ENCODE measurements at places on chromosomes 11 and 22.

GRCh38 chr22:44192816-44193534 is 12.2 kb downstream of the PARVG start:
- no peak overlapping the region for H3K4me3 ChIP-seq
- H3K27ac ChIP-seq, result peak overlapping the region; percentile 44
- H3K36me3 ChIP-seq, result peaks cover 48% of the 10 kb centered on the region
- H3K27me3 ChIP-seq, result no peaks in the 10 kb centered on the region

- no peaks in the 10 kb centered on the region for H3K27me3 ChIP-seq
- H3K36me3 ChIP-seq, result no peaks in the 10 kb centered on the region
- H3K4me3 ChIP-seq, result no peak overlapping the region
- H3K4me1 ChIP-seq, result peaks cover 3% of the 10 kb centered on the region
- no peak overlapping the region for H3K27ac ChIP-seq
Observed at GRCh38 chr11:86132667-86133249, 63.9 kb upstream of the PICALM start.

DNA sequence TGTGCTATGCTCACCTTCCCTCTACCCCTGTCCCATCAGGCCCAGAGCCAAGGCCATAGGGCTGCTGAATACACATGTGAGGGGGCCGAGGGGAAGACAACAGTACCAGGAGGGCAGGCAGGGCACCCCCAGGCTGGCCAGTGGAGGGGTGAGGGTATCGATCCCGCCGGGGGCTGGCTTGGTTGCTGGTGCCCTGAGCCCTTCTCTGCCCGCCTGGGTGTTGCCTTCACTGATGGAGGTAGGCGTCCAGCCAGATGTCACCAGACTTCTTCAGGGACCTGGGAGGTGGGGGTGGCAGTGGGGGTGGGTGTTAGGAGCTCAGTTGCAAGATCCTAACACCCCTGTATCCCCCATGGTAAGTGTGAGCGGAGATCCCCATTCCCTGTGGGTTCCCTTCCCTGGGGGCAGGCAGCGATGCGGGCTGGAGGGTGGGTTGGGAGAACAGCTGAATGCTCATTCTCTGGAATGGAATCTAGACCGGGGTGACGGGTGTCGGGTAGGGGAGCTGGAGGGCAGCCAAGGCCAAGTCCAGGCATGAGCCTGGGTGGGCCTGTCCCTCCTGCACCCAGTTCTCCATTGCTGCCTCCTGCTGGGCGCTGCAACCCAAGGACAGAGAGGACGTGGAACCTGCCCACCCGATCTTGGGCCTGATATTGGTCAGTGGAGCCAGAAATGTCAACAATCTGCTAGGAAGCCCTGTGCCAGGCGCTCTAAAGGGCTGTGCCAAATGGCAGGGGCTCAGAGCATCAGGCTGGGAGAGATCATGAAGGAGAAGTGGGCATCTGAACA is 17.6 kb downstream of the FADS3 start:
- no peak for DNase-seq
- H3K4me1 ChIP-seq, result peaks cover 5% of the 10 kb centered on the region
- peaks cover 3% of the 10 kb centered on the region for H3K27me3 ChIP-seq
- H3K4me3 ChIP-seq, result no peak overlapping the region
- H3K36me3 ChIP-seq, result no peaks in the 10 kb centered on the region
- H3K27ac ChIP-seq, result no peak overlapping the region

- H3K4me1 ChIP-seq, result peaks cover 96% of the 10 kb centered on the region
- H3K27me3 ChIP-seq, result no peaks in the 10 kb centered on the region
- no peak overlapping the region for H3K4me3 ChIP-seq
- H3K36me3 ChIP-seq, result peaks cover 84% of the 10 kb centered on the region
- no peak for DNase-seq
Observed at GRCh38 chr11:96317571-96317970, 25.4 kb downstream of the MAML2 start.

DNA sequence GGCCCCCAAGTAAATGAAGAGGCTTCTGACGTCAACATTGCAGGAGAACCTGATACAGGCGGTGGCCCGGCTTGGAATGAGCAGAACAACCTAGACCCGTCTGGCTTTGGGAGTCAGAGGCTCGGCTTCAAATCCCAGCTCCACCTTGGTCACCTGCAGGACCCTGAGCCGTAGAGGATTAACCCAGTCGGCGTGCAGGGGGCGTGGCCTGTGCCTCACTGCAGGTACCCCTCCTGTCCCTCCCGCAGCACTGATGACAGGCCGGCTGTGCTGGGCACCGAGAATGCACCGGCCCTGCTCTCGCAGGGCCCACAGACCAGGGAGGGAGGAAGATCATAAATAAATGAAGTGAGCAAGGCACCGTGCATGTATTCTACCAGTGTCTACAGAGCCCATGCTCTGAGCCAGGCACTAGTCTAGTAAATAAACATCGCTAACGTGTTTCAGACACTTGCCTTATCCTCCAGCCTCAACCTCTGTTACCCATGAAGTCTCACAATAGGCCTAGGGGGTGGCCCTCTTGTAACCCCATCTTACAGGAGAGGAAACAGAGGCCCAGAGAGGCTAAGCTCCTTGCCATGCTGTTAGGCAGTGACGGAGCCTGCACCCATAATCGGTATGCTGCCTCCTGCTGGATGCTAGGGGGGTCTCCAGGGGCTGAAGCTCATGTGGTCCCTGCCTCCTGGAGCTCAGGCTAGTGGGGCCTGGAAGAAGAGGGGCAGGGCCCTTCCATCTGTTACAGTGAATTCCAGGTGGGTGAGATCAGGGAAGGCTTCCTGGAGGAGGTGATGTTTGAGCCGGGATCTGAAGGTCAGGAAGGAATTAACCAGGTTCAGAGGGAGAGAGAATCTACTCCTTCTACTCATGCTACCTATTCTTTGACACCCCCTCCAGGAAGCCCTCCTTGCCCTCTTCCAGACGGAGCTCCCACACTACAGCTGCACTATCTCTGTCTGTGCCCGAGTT is 53.4 kb downstream of the RTL6 start:
- peaks cover 3% of the 10 kb centered on the region for H3K4me1 ChIP-seq
- H3K27ac ChIP-seq, result no peak overlapping the region
- DNase-seq, result peak; percentile 21

DNA sequence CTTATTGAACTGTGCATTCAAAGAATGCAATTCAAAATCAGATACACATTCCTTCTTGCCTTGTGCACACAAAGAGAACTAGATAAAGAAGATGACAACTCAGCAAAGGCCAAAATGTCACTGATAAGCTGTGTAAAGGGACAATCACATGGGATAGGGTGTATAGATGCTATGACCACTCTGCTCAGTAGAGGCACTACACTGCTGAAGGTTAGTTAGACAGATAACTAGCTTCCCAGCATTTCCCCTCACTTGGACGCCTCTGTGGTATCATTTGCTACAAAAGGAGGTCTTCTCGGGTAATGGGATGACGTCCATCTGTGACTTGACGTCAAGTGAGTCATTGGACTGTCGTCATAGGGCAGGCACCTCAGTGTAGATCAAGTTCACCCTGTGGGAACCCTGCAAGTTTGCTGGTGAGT is 424.9 kb upstream of the CCDC90B start:
- H3K36me3 ChIP-seq, result no peaks in the 10 kb centered on the region
- DNase-seq, result no peak
- peaks cover 3% of the 10 kb centered on the region for H3K27me3 ChIP-seq

- H3K4me1 ChIP-seq, result no peaks in the 10 kb centered on the region
- H3K4me3 ChIP-seq, result no peak overlapping the region
- no peak for DNase-seq
Observed at GRCh38 chr22:30523646-30524489, 18.4 kb upstream of the SEC14L4 start.

DNA sequence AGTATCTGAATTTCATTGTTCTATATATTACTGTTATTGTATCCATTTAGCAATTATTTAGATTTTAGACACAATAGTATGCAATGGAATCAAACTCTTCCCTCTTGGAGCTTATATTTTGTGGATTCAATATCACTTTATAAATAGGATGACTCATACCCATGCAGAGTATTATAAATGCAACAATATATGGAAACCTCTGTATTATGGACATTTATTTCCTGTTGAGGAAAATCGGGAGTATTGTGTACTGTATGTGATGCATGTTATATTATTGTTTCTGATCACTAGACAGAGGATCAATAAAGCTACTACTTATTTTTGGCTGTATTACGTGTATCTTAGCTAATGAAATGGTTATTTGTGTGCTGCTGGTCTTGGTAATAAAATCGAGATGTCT is 770 bp downstream of the METTL15 start:
- peaks cover 54% of the 10 kb centered on the region for H3K4me1 ChIP-seq
- H3K27me3 ChIP-seq, result no peaks in the 10 kb centered on the region
- peak overlapping the region; percentile 99 for H3K27ac ChIP-seq
- peaks cover 33% of the 10 kb centered on the region for H3K36me3 ChIP-seq
- DNase-seq, result no peak

DNA sequence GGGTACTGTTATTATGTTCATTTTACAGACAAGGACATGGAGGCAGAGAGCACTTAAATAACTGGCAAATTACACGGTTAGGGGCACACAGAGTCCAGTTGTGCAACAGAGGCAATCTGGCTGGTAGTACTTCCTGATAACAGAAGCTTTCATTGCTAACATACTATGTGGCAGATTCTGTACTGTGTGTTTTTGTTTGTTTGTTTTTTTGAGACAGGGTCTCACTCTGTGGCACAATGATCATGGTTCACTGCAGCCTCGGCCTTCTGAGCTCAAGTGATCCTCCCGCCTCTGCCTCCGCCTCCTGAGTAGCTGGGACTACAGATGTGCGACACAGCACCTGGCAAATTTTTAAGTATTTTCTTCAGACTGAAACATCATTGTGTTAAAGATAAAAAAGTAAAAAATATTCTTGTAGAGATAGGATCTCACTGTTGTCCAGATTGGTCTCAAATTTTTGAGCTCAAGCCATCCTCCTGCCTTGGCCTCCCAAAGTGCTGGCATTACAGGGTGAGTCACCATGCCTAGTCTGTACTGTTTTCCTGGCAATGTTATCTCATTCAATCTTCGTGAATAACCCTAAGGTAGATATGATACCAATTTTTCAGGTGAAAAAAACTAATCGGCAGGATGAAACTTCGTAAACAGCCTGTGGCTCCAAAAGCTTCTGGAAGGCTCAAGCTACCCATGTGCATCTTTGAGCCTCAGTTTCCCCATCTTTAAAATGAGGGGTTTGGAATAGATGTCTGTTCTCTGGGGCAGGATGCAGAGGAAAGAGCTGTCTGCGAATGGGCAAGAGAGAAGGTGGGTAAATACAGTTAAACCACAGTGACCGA is 921 bp upstream of the NUCB2 start:
- DNase-seq, result no peak
- peaks cover 37% of the 10 kb centered on the region for H3K4me1 ChIP-seq
- H3K27me3 ChIP-seq, result peaks cover 3% of the 10 kb centered on the region
- peak overlapping the region; percentile 91 for H3K4me3 ChIP-seq
- H3K36me3 ChIP-seq, result peaks cover 3% of the 10 kb centered on the region

DNA sequence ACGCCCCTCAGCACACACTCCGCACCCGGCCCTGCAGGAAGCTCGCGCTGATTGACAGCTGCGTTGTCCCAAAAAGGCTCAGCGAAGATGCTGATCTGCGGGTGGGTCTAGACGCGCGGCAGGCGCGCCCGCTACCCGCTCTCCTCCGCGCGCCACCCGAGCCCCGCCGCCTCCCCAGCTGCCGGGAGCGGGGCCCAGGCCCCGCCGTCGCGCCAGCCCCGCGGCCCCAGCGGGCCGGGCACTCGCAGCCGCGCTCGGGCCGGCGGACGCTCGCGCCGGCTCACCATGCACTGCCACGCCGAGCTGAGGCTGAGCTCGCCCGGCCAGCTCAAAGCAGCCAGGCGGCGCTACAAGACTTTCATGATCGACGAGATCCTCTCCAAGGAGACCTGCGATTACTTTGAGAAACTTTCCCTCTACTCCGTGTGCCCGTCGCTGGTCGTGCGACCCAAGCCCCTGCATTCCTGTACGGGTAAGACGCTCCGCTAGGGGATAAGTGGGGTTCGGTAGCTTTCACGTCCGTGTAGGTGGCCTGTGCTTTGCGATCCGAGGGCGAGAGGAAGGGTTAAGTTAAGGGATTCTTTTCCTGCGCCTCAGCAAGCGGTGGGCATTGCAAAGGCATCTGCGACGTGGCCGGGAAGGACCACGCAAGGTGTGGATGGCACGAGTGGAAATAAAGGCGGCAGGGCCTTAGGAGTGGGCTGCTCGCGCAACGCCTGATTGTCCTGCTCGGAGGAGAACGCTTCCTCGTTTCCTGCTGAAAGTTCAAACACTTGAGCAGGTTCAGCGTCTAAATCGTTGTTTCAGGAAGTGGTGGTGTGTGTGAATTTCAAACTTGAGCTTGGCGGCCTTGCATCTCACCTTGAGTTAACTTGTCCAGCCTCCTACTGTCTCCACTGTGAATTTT is at the start of gene BARX2:
BARX2 (plus strand) TSS at position 98 of the 907 bp plus-strand sequence; CDS start at position 286, 188 bp downstream.
- H3K4me3 ChIP-seq, result peak within 1 kb of the TSS; percentile 76
- peaks cover 82% of the 10 kb centered on the region for H3K27me3 ChIP-seq

Data from activated T-cell treated with anti-CD3 and anti-CD28 coated beads, Interleukin-2, amount 50 U/mL, for 24 hours (primary cell).